GM23338 (cell line): ENCODE measurements at places on chromosomes 11 and 22. TPM values are rescaled to one million over a fixed set of nuclear protein-coding genes. Genes with fewer than 3 reads are reported as not detected.

- peaks cover 19% of the 10 kb centered on the region; the same call in 1 of the 2 replicates for H3K4me1 ChIP-seq
- peak overlapping the region; percentile 96 for H3K27ac ChIP-seq
- peaks cover 6% of the 10 kb centered on the region for H3K36me3 ChIP-seq
These were observed 771 bp downstream of the MIF start for GRCh38 chr22:23894710-23895598.

The KCNJ5 gene
- total RNA-seq: not detected in 2 replicates

GRCh38 chr11:62025487-62026105, 58.2 kb upstream of the FTH1 start:
- no peaks in the 10 kb centered on the region for H3K27me3 ChIP-seq
- no peak for DNase-seq
- peaks cover 5% of the 10 kb centered on the region; the same call in 1 of the 2 replicates for H3K4me1 ChIP-seq
- H3K36me3 ChIP-seq: no peaks in the 10 kb centered on the region
- no peak overlapping the region for H3K27ac ChIP-seq

GRCh38 chr11:81966340-81966739, 767.3 kb downstream of the FAM181B start:
- no peaks in the 10 kb centered on the region for H3K27me3 ChIP-seq
- no peaks in the 10 kb centered on the region for H3K36me3 ChIP-seq
- no peak overlapping the region for H3K27ac ChIP-seq

The SAAL1 gene
- 45.9 and 55.1 TPM in 2 replicates for total RNA-seq

- DNase-seq: no peak
- no peak overlapping the region for H3K27ac ChIP-seq
- H3K36me3 ChIP-seq: no peaks in the 10 kb centered on the region
- no peaks in the 10 kb centered on the region for H3K27me3 ChIP-seq
- peaks cover 30% of the 10 kb centered on the region for H3K4me1 ChIP-seq
- H3K4me3 ChIP-seq: no peak overlapping the region
These were observed 75.2 kb downstream of the MN1 start for GRCh38 chr22:27726331-27726685.

- no peak overlapping the region for H3K4me3 ChIP-seq
- H3K4me1 ChIP-seq: no peaks in the 10 kb centered on the region
- H3K27ac ChIP-seq: no peak overlapping the region
- no peaks in the 10 kb centered on the region for H3K27me3 ChIP-seq
These were observed 25.8 kb upstream of the RASL10A start for GRCh38 chr22:29341056-29341848.

The SLC6A5 gene
- not detected in 2 replicates for total RNA-seq

The SYT9 gene
- total RNA-seq: 2.4 and 2.7 TPM in 2 replicates

GRCh38 chr22:44741929-44742328, 10.4 kb upstream of the ARHGAP8 start:
- H3K4me1 ChIP-seq: peaks cover 24% of the 10 kb centered on the region
- H3K27ac ChIP-seq: no peak overlapping the region
- DNase-seq: no peak
- H3K4me3 ChIP-seq: no peak overlapping the region
- no peaks in the 10 kb centered on the region for H3K27me3 ChIP-seq

The OR10V1 gene
- not detected in 2 replicates for total RNA-seq

DNA sequence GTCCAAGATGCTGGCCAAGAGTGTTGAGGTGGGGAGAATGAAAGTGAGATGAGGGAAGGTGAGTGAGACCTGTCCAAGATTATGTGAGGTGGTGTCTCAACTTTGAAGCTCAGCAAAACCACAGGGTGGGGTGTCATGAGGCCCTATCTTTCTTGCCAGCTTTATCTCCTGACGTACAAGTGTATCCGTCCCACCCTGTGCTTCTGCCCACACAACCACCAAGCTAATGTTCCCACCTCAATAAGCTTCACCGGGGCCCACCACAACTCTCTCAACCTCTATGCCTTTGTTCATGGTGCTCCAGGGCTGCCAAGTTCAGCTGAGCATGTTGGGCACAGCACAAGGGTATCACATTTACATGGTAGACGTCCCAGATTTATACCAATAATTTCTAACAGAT, 7.1 kb upstream of the TPST2 start:
- peaks cover 9% of the 10 kb centered on the region for H3K4me1 ChIP-seq
- no peaks in the 10 kb centered on the region for H3K27me3 ChIP-seq
- no peak for DNase-seq
- no peak overlapping the region for H3K4me3 ChIP-seq
- H3K27ac ChIP-seq: no peak overlapping the region

The GLB1L2 gene
- total RNA-seq: 9.8 and 12.3 TPM in 2 replicates

DNA sequence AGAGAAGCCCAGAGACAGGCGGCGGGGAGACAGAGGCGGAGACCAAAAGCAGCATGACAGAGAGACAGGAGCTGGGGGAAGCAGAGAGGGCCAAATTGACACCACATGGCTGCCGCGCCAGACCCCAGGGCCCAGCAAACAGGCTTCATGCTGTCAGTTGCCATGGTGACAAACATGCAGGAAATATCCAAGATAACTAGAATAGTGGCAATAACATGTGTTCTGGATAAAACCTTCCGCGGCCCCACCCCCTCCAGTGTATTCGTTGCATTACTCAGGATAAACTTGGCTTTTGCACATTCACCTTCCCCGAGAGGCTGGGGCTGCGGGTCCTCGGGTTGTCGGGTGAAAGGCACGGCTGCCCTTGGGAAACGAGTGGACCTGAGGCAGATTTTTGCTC, 49.9 kb upstream of the CDON start:
- H3K27me3 ChIP-seq: no peaks in the 10 kb centered on the region
- peaks cover 3% of the 10 kb centered on the region; the same call in 1 of the 2 replicates for H3K4me1 ChIP-seq
- H3K27ac ChIP-seq: no peak overlapping the region
- no peak overlapping the region for H3K4me3 ChIP-seq
- H3K36me3 ChIP-seq: no peaks in the 10 kb centered on the region

DNA sequence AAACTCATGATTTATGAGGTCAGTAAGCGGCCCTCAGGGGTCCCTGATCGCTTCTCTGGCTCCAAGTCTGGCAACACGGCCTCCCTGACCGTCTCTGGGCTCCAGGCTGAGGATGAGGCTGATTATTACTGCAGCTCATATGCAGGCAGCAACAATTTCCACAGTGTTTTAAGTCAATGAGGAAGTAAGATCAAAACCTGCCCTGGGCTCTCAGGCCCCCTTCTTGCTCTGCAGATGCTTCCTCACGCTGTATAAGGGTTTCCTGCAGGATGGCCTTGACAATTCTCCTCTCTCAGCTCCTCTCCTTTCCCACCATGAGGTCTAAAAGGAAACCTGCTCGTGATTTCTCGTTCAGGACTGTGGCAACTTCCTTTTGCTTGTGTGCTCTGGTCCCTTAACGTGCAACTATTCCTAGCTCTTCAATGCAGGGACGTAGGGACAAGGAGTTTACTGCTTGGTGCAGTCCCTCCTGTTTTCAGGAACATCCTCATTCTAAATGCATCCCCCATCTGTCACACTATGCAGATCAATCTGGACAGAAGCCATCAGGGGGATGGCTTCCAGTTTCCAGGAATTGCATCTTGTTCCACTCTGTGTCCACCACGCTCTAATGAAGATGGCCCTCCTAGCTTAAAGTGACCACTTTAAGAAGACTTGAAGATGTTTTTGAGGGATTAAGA, 64.3 kb upstream of the IGLL5 start:
- no peak overlapping the region for H3K4me3 ChIP-seq
- no peaks in the 10 kb centered on the region for H3K36me3 ChIP-seq
- no peak for DNase-seq
- peaks cover 95% of the 10 kb centered on the region for H3K27me3 ChIP-seq
- H3K27ac ChIP-seq: no peak overlapping the region

GRCh38 chr11:7449841-7450214, 35.5 kb upstream of the OLFML1 start:
- no peak overlapping the region for H3K27ac ChIP-seq
- peaks cover 8% of the 10 kb centered on the region for H3K4me1 ChIP-seq
- H3K27me3 ChIP-seq: no peaks in the 10 kb centered on the region
- no peak for DNase-seq

- no peak overlapping the region for H3K4me3 ChIP-seq
- H3K4me1 ChIP-seq: no peaks in the 10 kb centered on the region; the same call in 1 of the 2 replicates
- no peaks in the 10 kb centered on the region for H3K36me3 ChIP-seq
- peak; percentile 10 for DNase-seq
- no peaks in the 10 kb centered on the region for H3K27me3 ChIP-seq
These were observed 167.3 kb downstream of the UVRAG start for GRCh38 chr11:75982309-75982708.

- H3K4me3 ChIP-seq: no peak overlapping the region
- no peaks in the 10 kb centered on the region for H3K36me3 ChIP-seq
- H3K27me3 ChIP-seq: peaks cover 15% of the 10 kb centered on the region
These were observed 32.6 kb upstream of the TOLLIP start for GRCh38 chr11:1341928-1342524.

GRCh38 chr11:126595560-126595959, 240.1 kb downstream of the ST3GAL4 start:
- H3K4me1 ChIP-seq: peaks cover 10% of the 10 kb centered on the region
- no peak overlapping the region for H3K27ac ChIP-seq
- no peak for DNase-seq

DNA sequence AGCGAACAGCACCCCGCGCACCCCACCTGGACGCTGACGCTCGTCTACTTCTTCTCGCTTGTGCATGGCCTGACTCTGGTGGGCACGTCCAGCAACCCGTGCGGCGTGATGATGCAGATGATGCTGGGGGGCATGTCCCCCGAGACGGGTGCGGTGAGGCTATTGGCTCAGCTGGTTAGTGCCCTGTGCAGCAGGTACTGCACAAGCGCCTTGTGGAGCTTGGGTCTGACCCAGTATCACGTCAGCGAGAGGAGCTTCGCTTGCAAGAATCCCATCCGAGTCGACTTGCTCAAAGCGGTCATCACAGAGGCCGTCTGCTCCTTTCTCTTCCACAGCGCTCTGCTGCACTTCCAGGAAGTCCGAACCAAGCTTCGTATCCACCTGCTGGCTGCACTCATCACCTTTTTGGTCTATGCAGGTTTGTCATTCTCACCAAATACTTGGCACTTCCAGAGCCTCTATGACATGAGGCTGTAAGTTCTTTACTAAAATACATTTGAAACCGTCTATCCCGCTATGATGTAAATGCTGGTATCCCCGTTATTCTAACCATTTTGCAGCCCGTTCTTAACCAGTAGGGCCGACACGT, 535 bp downstream of the AQP11 start:
- peaks cover 12% of the 10 kb centered on the region; the same call in 1 of the 2 replicates for H3K4me1 ChIP-seq
- H3K36me3 ChIP-seq: no peaks in the 10 kb centered on the region
- H3K4me3 ChIP-seq: peak overlapping the region; percentile 88
- no peak overlapping the region for H3K27ac ChIP-seq
- peak; percentile 76 for DNase-seq
- H3K27me3 ChIP-seq: peaks cover 20% of the 10 kb centered on the region

DNA sequence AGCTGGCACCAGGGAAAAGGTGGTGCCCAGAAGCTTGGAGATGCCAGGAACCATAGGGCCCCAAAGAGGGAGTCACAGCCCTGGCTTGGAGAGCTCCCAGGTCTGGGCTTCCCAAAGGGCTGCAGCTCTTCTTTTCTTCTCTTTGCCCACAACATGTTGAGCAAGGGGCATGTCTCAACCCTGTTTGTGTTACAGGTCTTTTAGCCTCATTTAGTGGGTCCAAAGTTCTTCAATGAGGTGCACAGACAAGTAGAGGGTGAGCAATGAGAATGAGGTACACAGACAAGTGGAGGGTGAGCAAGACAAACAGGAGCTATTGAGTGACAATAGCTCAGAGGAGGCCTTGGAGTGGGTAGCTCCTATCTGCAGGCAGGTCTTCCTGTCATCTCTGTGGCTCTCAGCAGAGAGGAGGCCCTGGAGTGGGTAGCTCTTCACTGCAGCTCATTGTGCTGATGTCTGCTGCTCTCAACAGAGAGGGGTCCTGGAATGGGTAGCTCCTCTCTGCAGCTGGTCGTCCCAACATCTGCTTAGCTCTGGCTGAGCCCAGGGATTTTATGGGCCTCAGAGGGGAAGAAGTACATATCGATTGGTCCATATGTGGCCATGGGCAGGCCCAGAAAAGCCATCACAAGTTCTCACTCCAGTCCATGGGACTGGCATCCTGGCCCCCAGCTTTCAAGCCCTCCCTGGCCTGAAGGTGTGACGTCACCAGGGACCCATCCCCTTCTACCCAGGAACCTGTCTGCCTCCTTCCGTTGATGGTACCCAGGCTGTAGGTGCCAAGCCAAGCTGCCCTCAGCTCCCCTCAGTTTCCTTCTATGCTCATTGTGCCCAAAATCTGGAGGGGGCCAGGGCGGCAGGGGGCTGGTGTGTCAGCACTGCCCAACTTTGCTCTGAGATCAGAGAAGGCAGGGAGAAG, 34.9 kb downstream of the WBP2NL start:
- H3K27me3 ChIP-seq: no peaks in the 10 kb centered on the region
- H3K4me3 ChIP-seq: no peak overlapping the region

The LYVE1 gene
- 0.94 TPM in 1 of 2 replicates, not detected in the other for total RNA-seq

DNA sequence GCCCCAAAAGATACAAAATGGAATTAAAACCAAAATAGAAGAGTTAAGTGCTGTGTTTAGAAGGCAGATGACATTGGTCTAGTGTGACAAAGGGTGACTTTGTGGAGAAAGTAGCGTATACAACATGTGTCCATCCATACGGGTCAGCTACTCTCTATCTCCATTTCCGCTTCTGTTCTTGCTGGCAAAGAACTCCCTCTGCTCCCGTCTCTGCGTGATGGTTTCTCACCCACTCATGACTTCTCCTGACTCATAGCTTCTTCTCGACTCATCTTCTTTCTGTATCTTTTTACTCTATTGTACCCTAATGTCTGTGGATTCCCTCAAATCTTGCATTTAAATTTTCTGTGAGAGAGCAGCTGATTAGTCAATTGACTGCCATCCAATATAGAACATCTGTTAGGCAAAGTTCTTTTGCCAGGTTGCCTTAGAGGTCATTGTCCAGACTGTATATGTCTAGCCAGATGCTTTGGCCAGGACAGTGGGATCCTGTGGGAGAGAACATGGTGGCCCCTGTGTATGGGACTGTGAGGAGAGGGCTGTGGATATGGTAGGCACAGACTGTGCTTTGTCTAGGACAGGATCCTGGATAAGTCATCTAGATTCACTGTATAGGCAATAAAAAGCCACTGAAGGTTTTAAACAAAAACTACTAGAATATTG, 28.4 kb downstream of the MMP13 start:
- no peaks in the 10 kb centered on the region for H3K27me3 ChIP-seq
- H3K36me3 ChIP-seq: no peaks in the 10 kb centered on the region
- H3K4me1 ChIP-seq: no peaks in the 10 kb centered on the region
- no peak overlapping the region for H3K27ac ChIP-seq
- DNase-seq: no peak

The KCNJ1 gene
- total RNA-seq: not detected in 2 replicates

DNA sequence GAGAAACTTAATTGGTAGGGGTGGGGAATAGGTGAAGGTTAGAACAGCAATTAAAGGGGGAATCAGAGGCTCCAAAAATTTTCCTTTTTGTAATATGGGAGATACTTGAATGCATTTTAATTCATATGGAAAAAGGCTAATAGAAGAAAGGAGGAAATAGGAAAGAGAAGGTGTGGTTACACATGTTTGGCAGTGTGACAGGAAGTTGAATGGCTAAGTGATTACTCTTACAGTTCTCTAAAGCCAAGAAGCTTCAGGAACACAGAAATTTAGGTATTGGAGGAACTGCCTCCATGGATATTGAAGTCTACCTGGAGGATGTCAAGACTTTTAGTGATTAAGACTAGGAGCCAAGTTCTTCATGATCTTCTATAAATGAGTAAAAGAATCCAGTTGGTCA, 6.3 kb downstream of the NXPE2 start:
- H3K4me1 ChIP-seq: no peaks in the 10 kb centered on the region
- H3K27me3 ChIP-seq: no peaks in the 10 kb centered on the region
- H3K36me3 ChIP-seq: peaks cover 17% of the 10 kb centered on the region
- no peak for DNase-seq
